ENCODE measurements at places on chromosomes 5 and 9.

DNA sequence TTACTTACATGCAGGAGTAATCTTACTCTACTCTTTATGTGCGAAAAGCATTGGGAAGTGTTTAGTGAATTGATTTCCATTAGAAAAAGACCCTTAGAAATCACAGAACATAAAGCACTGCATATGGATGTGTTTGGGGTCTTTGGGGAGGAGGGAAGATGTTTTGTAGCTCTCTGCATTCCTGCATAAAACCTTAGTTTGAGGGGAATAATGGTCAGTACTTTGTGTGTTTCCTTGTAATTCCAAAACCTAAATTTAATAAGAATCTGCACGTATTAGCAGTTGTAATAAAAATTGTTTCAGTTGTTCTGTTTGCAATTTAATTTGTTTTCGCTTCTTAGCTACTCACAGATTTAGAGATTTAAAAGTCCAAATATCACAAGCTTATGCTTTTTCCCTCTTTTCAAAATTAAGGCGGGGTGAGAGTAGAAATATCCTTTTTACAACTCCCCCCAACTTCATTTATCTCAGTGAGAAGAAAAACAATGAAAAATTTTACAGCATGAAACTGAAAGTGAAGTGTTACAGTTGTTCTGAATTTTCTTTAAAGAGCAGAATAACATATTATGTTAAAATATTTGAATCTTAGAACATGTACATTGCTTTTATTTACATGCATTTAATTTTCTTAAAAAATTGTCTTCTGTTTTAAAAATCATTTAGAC is 143.8 kb downstream of the SMARCA2 start:
- DNase-seq, result no peak

DNA sequence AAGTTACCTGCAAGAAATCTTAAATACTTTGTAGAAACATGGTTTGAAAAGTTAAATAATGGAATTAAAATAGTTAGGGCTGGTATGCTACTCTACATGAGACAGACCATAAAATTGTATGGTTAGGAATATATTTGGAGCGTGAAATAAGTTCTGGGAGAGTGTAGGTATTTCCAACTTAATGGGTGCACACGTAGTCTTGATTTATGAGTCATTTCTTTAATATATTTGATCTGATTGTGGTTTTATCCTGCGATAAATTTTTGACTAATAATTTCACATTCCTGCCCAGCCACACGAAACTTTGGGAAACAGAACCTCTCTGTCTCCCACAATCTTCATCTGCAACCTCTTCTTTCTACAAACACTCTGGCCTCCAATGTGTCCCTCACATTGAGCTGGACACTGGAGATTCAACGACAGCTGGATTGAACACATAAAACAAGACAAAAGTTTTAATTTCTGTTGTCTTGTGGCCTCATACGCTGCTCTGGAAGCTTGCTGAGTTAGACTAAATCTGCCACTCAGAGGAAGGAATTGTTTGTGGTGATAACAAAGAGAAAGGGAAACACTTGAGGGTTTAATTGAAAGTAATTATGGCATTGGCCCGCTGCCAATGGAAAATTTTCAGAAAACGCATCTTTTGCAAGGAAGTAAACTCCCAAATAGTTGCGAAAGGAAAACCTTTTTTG is 201.8 kb upstream of the ZNF608 start:
- no peak for DNase-seq

GRCh38 chr5:56725711-56726411 is 89.5 kb upstream of the MAP3K1 start:
- DNase-seq, result no peak

DNA sequence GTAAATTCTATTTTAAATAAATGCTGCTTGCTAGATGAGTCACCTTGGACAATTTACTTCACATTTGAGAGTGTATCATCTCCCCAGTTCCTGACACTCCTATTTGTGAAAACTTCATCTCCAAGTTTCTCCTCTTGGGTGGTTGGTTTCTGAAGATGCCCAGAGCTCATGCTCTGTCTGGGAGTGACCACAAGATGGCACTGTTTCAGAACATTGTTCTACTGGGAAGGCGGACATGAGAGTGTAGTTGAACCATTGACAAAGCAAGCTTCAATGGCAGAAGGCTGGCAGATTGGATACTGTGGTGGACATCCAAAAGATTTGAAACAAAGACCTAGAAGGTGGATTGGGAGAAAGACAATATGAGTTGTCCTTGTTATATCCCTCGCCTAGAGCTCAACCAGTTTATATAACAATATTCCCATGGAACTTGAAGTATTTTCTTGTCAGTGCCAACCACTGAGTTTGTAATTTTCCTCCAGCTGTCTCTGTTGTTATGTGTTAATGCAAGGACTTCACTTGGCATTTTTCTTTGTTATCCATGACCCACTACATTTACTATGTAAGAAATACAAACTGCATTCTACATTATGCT is 234.3 kb upstream of the ANKH start:
- DNase-seq, result no peak

GRCh38 chr5:87119588-87119987 is 148.1 kb upstream of the RASA1 start:
- no peak for DNase-seq

DNA sequence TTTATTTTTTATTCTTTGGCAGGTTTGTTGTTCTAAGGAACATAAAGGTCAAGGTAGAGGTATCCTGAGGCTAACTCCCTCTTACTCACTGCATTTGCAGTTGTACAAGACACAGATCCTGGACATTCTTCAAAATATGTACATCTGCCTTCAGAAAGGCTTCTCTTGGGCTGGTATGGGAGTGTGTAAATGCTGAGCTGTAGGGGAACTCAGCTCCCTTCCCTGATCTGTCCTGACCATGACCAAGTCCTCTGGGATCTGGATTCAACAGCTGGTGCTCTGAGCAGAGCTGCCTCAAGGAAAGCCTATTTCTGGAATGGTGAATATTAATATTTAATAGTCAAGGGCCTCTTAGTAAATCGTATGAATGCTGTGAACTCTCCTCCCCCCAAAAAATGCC is 117.4 kb downstream of the PRKACG start:
- DNase-seq, result no peak

- no peak for DNase-seq
Observed at GRCh38 chr9:13974891-13975290, 339.1 kb downstream of the NFIB start.

GRCh38 chr5:159774476-159775031 is 141.7 kb upstream of the ADRA1B start:
- no peak for DNase-seq

- DNase-seq, result no peak
Observed at GRCh38 chr5:16457853-16458252, 7.7 kb downstream of the ZNF622 start.

DNA sequence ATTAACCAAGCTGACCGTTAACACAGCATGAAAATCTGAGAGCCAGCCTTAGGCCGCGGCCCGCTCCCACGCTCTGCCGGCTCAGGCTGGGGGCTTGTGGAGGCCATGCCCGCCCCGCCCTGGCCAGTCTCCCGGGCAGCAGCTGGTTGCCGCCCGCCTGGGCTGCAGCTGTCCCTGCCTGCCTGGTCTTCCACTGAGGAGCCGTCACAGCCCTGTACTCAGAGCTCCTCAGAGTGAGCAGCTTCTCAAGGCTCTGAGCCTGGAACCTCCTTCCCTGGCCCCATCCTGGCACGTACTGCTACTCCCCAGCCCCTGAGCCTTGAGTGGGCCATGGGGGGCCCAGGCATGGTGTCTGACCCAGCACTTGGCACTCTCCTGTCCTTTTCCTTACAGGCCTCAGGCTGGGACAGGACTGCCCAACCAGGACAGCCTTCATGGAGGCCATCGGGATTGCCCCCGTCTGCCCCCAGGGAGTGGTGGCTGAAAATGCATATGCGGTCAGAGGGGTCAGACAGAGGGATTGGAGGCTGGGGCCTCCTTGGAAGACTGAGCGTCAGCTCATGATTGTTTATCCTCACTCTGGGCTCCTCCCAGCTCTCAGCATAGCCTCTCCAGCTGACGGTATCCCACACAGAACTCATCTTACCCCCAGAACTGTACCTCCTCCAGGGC is 11.9 kb downstream of the FGFR4 start:
- DNase-seq, result no peak

DNA sequence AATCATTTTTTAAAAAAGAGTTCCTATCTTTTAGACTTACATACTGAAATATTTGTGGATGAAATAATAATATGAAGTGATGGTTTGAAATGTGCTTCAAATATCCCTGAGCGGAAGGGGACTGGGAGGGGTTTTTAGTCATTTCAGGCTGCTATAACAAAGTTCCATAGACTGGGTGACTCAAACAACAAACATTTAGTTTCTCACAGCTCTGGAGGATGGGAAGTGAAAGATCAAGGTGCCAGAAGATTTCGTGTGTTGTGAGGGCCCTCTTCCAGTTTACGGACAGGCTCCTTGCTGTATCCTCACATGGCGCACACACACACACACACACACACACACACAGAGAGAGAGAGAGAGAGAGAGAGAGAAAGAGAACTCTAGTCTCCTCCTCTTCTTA is 27.1 kb upstream of the TEX10 start:
- no peak for DNase-seq

DNA sequence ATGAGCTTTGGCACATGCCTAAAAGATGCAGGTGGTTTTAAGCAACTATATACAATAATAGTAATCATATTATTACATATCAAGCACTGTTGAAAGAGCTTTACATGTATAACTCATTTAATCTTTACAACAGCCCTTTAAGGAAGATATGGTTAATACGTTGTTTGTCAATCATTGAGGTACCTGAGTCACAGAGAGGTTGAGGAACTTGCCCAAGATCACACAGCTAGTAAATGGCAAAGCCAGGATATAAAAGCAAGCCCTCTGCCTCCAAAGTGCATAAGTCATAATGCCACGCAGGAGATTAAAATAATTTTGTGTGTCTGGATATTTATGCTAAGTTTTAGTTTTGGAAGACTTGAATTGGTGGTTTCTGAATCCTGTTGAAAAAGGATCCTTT is 90.2 kb downstream of the DAPK1 start:
- no peak for DNase-seq

DNA sequence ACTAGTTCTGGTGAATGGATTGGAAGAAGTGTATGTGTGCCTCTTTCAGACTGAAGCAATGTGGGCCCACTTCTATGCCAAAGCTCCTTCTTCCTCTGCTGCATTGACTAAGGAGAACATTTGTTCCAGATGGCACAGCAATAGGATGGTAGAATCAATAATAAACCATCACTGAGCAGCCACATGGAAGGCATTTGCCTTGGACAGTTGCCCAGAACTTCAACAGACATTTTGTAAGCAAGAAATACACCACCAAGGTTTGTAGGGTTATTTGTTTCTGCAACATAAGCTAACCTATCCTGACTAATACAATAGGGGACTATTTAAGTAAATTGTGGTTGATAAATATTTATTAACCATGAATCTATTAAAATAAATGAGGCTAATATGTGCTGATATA is 37.7 kb upstream of the CSNK1G3 start:
- no peak for DNase-seq

Data from activated CD8-positive, alpha-beta memory T cell treated with anti-CD3 and anti-CD28 coated beads for 24 hours (primary cell).